ENCODE measurements at places on chromosomes 13 and 19.

- DNase-seq: no peak
These were observed 1077.7 kb upstream of the SLC10A2 start for GRCh38 chr13:104143760-104144416.

DNA sequence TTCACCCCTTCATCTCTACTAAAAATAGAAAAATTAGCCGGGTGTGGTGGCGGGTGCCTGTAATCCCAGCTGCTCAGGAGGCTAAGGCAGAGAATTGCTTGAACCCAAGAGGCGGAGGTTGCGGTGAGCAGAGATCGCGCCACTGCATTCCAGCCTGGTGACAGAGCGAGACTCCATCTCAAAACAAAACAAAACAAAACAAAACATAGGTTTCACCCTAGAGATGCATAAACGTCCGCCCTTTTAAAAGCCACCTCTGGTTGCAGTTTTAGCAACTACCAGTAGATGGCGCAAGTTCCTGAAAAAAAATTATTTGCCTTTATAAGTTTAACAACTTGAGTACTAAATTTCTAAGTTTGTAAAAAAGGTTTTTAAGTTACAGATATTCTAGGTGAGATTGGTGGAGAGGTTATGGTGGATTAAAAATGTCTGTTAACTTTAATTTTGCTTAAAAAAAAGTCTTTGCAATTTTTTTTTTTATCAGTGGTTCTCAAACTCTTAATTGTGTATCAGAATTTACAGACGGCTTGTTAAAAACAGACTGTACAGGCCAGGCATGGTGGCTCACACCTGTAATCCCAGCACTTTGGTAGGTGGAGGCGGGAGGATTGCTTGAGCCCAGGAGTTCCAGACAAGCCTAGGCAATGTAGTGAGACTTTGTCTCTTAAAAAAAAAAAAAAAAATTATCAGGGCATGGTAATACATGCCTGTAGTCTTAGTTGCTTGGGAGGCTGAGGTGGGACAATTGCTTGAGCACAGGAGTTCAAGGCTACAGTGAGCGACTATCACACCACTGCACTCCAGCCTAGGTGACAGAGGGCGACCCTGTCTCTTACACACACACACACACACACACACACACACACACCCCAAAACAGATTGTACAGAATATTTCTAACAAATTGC, 42.1 kb downstream of the NAA16 start:
- DNase-seq: no peak

- peak; percentile 42 for DNase-seq
These were observed 484.5 kb downstream of the DIAPH3 start for GRCh38 chr13:59679254-59679653.

GRCh38 chr13:27442071-27442647, 8.2 kb downstream of the MTIF3 start:
- no peak for DNase-seq

- no peak for DNase-seq
These were observed 367.2 kb upstream of the SLITRK1 start for GRCh38 chr13:84249463-84249862.
